Activated T-helper 1 cell treated with anti-CD3 and anti-CD28 coated beads, Interleukin-2, amount 50 U/mL, for 16 hours (primary cell): ENCODE measurements at places on chromosomes 7 and 10.

DNA sequence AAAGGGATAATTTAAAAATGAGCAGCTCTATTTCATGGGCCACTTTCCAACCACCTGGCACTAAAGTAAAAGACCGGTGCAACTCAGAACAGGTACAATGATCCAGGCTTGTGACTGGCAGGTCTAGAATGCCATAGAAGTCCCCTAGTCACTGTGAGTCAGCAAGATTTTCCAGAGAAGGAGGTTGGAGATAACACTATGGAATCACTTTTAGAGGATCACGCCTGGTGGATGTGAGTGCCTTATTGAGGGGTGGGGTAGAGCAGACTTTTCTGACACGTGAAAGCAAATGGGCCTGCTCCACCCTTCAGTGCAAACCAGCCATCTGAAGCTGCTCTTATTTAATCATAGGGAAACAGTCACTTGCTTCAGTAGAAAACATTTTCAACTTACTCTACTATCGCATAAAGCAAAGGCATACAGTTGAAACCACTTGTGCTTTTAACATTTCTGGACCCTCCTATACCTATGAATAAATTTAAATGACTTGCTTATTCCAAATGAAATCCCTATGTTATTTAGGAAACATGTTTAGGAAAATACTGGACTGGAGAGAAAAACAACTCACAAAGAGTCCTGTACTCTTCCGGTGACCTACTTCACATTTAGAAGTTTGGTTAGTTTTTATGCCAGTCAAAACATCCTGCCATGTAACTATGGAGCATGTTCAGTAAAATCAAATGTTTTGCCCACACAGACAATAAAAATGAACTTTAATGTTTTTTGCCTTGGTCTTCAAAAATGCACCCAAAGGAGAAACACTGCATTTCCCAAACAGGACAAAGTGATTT is 21.5 kb upstream of the AKR1C1 start:
- DNase-seq, result no peak

GRCh38 chr10:22824520-22824919 is 103.3 kb upstream of the ARMC3 start:
- no peak for DNase-seq

- DNase-seq, result no peak
Measured at GRCh38 chr7:102101111-102101551, 185.5 kb upstream of the SH2B2 start.

GRCh38 chr7:147999962-148000361 is 590.6 kb upstream of the C7orf33 start:
- DNase-seq, result no peak

DNA sequence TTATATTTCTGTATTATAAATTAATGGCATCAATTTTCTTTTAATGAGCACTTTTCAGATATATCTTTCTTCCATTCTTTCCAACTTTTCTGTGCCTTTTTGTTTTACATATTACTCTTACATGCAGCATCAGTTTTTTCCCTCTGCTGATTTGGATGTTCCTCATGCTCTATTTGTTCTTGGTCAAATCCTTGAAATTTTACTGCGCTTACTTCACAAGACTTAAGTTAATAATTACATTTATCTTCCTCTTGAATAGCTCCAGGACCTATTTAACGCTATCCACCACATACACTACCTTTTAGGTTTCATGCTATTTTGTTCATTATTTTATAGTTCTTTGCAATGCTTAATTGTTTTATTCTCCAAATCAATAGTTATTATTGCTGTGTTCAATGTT is 97.6 kb upstream of the CTTNBP2 start:
- DNase-seq, result no peak

DNA sequence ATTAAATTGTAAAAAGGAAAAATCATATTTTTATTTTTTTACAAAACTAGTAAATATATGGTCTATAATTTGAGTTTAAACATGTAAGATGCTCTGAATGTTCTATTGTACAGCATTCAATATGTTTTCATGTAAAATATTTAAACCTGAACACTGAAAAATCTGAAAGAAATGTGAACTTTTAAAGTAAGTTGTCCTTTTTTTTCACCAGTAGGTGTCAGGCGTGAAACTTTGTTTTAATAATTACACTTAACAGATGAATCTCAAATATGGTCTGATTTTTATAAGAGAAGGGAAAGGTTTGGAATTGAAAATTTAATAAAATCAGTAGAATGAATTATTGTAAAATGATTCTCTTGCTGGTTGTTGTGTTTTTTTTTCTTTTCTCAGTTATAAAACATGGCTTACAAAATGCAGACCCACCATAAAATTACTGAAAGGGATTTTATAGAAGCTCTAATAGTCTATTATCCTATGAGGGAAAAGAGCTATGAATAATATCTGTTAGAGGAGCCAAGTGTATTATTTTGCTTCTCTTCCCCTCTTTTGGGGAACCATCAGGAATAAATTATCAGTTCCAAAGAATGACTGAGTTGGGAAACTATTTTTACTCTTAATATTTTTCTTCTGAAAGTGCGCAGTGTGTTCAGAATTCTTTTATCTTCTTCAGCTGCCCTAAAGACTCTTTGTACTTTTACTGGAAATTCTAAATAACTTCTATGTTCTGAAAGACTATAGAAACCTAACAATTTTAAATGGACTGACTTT is 217.7 kb upstream of the FZD1 start:
- no peak for DNase-seq

- no peak for DNase-seq
Measured at GRCh38 chr7:1917221-1918062, 247.4 kb downstream of the ELFN1 start.

- DNase-seq, result no peak
Measured at GRCh38 chr10:62336404-62336803, 37.8 kb upstream of the ZNF365 start.

DNA sequence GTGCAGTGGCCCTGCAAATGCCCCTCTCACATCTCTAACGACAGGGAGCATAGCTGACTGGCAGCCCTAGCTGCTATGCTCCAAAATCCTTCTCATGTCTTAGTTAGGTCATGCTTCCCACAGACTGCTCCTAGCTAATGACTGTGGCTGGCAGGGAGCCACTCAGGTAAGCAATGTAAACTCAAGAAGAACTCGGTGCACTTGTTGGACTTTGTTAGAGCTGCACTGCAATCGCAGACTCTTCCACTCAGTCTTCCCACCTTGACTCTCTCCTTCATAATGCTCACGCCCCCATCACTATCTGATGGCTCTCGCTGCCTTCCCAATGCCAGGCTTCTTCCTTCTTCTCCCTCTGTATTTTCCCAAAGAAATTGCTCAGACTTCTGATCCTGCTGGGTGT is 24.0 kb downstream of the OR9A2 start:
- DNase-seq, result no peak

- peak; percentile 74 for DNase-seq
Measured at GRCh38 chr7:102425639-102426267, 7.6 kb upstream of the ORAI2 start.

DNA sequence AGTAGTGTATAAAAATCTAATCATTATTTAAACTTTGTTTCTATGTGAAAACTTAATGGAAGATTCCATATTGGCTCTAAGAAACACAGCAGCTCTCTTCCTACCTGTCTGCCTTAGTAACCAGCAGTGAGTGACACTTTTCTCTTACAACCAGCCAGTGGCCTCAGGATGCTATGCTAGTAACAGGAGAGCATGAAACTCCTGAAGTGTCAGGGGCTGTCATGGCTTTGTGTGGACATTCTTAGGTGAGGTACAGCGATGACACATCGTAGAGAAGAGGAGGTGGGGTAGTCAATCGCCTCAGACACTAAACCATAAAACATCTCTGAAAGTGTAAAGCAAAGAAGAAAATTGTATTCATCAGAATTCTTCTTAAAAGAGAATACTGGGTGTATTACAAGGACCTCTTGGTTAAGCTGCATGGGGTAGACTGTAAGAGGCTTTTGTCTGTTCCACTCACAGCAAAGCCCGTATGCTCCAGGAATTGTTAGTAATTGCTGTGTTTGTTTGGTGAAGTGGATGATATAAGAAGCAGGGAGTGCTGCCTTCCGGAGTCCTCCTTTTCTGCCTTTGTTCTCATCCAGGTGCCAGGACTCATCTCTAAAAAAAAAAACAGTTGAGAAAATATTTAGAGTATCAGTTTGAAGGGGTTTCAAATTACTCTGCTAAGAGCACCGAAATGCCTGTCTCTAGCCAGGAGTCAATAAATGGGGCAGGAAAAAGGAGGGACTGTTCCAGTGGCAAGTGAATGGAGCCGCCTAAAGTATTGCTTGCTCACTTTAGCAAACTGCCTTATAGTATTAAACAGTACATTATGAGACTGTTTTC is 518.8 kb downstream of the CNTNAP2 start:
- DNase-seq, result no peak
